ENCODE measurements at places on chromosomes 13 and 19.

- no peak for DNase-seq
These were observed 9.9 kb upstream of the POP4 start for GRCh38 chr19:29596080-29596727.

- DNase-seq, result no peak
These were observed 1.0 kb upstream of the CHAMP1 start for GRCh38 chr13:114313061-114313860.

- DNase-seq, result no peak
These were observed 63.2 kb upstream of the MIR17HG start for GRCh38 chr13:91284335-91284734.

DNA sequence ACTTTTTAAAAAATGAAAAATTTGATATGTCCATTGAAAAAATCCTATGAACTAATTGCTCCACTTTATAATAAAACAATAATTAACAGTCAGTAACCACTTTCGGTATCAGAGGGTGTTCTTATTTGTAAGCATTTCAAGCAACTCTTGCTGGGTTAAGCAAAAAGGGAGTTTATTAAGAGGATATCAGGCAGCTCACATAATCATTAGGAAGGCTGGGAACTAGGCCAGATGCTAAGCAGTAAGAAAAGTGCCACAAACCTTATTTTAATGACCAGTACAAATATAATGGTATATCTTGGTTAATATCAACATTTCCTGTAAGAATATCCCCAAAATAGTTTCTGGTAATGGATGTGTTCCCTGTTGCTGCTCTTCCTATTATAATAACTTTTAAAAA lies 2618.3 kb upstream of the PCDH20 start:
- DNase-seq, result no peak

DNA sequence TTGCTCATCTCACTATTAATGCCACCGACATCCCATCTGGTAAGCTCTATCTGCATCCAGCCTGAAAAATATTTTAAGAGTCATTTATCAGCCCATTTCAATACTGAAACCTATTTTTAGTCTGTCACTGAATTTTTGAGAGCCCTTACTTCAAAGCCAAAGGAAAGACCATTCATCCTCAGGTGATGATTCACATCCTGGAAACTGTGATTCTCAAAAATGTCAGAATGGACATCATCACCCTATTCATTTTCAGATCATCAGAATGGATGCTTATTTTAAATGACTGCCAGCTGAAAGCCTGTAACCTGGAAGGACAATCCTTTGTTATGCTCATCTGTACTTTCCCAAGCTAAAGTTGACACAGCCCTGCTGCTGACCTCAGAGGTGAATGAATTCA lies 27.0 kb downstream of the TNFSF11 start:
- DNase-seq, result no peak

DNA sequence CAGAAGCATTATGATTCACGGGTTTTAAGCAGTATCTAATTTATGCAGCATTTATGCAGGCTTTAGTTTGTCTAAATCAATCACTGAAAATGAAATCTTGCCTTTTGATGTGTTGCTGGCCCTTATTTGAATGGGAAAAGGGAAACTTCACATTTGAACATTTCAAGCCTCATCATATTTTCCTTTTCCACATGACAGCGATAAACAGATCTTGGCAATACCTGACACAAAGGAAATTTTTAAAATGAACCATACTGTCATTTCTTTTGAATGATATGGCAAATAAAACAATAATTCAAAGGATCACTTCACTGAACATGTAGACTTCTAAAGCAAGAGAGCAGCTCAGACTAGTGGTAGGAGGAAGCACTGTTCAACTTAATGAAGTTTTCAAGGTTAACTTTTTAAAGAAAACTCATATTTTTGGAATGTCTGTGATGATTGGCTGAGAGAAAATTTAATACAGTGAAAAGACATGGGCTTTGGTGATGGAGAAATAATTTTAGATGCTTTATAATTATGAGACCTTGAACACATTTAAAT lies 198.1 kb downstream of the OXGR1 start:
- no peak for DNase-seq

GRCh38 chr13:49307365-49307764 lies 59.6 kb downstream of the CDADC1 start:
- DNase-seq, result no peak

DNA sequence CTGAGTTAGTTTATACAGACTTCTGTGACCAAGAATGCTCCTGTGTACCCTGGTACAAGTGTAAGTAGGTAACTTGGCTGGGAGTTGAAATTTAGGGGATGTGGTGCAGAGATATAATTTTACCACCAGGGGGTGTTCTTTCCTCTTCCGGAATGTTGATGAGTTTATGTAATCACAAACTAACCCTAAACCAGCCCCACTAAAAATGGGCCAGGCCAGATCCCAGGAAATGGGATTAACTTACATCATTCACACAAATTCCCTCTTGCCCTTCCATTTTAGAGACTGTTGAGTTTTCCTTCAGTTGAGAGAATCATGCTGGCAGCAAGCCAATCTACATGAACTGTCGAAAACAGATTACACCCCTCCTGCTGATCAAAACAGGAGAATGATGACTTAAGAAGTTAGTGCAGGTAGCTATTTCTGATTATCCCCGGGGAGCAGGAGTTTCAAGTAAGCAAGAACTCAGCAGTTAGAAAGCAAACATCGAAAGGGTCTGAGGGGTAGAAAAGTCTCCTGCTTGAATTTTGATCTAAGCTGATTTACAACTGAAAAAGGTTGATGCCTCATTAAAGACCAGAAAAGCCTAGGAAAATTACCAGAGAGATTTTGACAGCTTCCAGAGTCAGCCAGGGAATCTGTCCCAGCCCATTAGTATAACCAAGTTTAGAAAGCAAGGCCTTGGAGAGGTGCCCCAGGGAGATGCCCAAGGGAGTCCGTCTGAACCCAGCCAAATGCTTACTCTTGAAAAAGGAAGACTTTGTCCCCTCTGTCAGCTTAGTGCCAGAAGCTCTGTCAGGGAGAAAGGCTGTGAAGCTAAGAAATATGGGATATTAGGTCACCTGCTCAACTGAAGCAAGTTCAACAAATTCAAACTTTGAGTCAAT lies 32.3 kb upstream of the MED4 start:
- no peak for DNase-seq

DNA sequence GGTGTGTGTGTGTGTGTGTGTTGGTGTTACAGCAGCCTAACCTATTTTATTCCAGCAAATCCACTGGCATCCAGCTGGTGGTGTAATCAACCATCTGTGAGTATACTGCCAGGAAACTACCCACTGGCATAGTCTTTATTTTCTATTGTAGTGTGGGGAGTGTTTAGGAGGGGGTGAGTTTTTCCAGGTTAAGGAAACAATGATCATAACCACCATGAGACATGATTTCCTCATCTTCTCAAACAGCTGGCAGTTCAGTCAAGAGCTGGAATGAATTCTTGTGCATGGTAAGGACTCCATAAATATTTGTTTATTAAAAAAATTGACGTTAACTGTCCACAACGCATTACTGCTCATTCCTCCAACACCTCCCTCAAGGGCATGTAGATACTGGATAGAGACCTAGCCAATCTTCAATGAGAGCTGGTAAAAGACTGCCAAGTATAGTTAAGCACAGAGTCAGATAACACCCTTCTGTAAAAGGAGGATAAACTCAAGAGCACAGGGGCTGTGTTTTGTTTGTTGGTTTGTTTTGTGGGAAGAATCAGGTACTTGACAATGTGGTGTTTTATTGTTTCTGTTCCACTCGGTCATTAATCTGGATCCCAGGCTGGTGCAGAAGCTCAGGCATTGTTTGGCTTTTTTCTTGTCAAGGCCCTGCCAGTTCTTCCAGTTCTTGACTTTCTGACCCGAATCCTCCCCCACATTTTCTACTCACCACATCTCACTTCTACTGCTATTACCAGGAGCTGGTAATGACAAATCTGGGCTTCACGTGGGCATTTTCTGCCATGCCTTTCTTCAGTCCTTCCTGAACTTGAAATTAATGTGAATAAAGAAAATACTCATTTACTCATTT lies 31.6 kb upstream of the SLC46A3 start:
- no peak for DNase-seq

DNA sequence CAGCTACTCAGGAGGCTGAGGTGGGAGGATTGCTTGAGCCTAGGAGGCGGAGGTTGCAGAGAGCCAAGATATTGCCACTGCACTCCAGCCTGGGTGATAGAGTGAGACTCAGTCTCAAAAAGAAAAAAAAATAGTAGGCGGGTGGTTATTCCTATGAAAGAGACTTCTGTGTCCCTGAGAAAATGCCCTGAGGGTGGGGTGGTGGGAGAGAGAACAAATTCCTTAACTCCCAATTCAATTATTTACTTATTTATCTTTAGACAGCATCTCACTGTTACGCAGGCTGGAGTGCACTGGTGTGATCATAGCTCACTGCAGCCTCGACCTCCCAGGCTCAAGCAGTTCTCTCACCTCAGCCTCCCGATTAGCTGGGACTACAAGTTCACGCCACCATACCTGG lies 10.3 kb upstream of the EEF2 start:
- DNase-seq, result no peak

GRCh38 chr13:98147521-98147920 lies 4.6 kb downstream of the FARP1 start:
- no peak for DNase-seq

DNA sequence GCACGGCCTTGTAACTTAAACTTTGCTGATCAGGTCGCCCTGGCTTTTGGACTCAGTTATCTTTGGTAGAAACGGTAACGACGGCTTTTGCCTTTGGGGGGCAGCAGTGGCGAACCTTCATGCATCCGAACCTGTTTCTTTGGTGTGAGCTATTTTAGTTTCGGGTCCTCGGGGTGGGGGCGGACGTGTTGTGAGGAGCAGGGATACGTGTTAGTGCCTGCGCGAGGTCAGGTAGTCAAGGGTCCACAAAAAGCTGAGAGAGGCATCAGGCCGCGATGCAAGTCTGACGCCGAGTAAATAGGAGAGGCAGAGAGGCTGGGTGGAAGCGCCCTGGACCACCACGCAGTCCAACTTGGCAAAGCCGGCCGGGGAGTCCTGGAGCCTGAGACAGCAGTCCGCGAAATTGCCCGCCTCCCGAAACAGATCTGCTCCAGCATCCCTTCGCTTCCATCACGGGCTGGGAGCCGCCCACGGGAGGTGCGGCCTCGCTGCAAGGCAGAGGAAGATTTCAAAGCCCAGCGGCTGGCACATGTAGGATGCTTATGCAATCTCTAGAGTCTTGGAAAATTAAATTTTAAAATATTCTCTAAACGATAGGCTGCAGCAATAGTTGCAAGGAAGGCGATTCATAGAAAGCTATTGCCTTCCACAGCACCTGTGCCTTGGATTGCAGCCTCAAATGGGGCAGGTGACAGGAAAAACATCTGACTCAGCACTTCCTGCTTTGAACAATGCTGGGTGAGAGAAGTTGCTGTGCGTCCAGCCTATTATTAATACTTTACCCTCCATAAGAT lies 4.6 kb upstream of the TPP2 start:
- DNase-seq, result peak; percentile 76

- DNase-seq, result no peak
These were observed 3.6 kb upstream of the HPN start for GRCh38 chr19:35037716-35038622.

DNA sequence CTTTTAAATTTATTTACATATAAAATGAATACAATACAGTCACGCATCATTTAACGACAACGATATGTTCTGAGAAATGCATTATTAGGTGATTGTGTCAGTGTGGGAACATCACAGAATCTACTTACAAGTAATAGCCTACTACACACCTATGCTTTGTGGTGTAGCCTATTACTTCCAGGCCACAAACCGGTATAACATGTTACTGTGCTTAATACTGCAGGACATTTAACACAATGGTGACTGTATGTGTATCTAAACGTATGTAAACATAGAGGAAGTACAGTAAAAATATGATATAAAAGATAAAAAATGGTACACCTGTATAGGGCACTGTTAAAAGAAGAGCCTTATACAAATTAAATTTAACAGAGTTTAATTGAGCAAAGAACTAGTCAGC lies 62.4 kb upstream of the KLHL1 start:
- no peak for DNase-seq

- no peak for DNase-seq
These were observed 36.5 kb downstream of the GTF2F2 start for GRCh38 chr13:45156565-45157361.

GRCh38 chr13:83876546-83876945 lies 5.7 kb downstream of the SLITRK1 start:
- DNase-seq, result no peak

DNA sequence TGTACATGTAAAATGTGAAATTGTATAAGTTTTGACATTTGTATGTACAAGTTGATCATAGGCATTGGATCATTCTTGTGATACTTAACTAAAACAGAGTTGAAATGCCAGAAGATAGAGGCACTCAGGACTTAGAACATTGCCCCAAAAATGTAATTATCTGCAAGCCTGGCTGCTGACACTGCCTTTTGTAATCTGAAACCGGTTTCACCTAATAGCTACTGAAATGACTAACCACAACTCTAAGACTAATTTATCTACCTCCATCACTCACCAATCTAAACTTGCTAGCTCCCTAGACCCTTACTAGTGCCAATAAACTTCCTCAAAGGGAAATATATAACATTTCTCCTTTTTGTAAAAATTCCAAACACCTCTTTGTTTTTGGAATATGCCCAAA lies 2596.2 kb downstream of the PCDH9 start:
- DNase-seq, result no peak

DNA sequence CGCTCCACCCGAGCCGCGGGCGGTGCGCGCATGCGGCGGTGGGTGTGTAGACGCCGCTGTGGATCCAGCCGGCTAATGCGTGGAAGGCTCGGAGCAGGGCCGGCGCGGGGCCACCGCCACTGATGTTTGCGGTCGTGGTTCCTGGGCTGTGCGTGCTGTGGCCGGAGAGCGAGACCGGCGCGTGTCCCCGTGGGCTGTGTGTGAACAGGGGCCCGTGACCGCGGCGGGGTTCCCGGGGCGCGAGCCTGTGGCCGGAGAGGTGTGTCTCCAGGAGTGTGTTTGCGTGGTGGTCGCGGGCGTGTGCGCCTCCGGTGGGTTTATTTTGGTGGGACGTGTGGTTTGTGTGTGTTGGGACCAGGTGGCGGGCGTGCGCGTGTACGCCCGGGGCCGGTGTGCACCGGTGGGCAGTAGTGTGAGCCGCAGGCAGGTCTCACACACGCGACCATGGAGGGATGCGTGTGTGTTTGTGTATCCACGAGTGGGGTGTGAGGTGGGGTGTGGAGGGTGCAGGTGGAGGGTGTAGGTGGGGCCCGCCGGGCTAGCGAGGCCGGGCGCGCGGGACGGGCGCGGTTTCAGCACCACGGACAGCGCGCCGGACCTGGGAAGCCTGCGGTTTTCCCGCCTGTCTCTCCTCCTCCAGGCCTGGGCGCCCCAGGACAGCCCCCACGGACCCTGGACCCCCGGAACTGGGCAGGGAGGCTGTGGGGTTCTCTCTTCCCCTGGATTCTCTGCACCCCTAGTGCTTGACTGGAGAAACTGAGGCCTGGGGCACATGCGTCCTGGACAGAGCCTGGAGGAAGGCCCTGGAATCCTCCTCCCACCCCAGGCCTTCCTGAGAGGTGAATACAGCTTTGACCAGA lies 1.6 kb downstream of the HCN2 start:
- no peak for DNase-seq

GRCh38 chr19:1104311-1105007 lies 665 bp downstream of the GPX4 start:
- DNase-seq, result no peak

All from stimulated activated CD4-positive, alpha-beta T cell treated with anti-CD3 and anti-CD28 coated beads, Interleukin-12 subunit alpha, Interleukin-12 subunit beta, amount 100 ng/mL, for 24 hours (primary cell).